ENCODE measurements at places on chromosomes 5 and 9. TPM values are rescaled to one million over a fixed set of nuclear protein-coding genes. Genes with fewer than 3 reads are reported as not detected.

Gene ANAPC2
- total RNA-seq: 56.9 TPM

Gene EPB41L4B
- 1.6 TPM for total RNA-seq

Gene FBP1
- 1.3 TPM for total RNA-seq

- H3K27me3 ChIP-seq: no peaks in the 10 kb centered on the region
- no peaks in the 10 kb centered on the region for H3K4me1 ChIP-seq
- H3K36me3 ChIP-seq: no peaks in the 10 kb centered on the region
- no peak overlapping the region for H3K4me3 ChIP-seq
- H3K27ac ChIP-seq: no peak overlapping the region
Measured at GRCh38 chr9:78566521-78566920, 269.6 kb downstream of the PSAT1 start.

GRCh38 chr5:68378204-68378820 lies 162.8 kb downstream of the PIK3R1 start:
- DNase-seq: peak; percentile 14
- peaks cover 45% of the 10 kb centered on the region for H3K4me1 ChIP-seq
- H3K4me3 ChIP-seq: no peak overlapping the region
- peaks cover 11% of the 10 kb centered on the region for H3K27me3 ChIP-seq
- H3K27ac ChIP-seq: peak overlapping the region; percentile 22

- H3K27me3 ChIP-seq: no peaks in the 10 kb centered on the region
- H3K4me3 ChIP-seq: peak overlapping the region; percentile 89
- peak overlapping the region; percentile 93 for H3K27ac ChIP-seq
- no peak for DNase-seq
- H3K36me3 ChIP-seq: peaks cover 12% of the 10 kb centered on the region
Measured at GRCh38 chr9:98075332-98075805, 18.8 kb downstream of the NANS start.

- no peaks in the 10 kb centered on the region for H3K36me3 ChIP-seq
- no peak overlapping the region for H3K27ac ChIP-seq
- H3K4me3 ChIP-seq: no peak overlapping the region
- no peak for DNase-seq
- no peaks in the 10 kb centered on the region for H3K4me1 ChIP-seq
- H3K27me3 ChIP-seq: no peaks in the 10 kb centered on the region
Measured at GRCh38 chr5:9505225-9505624, 40.6 kb downstream of the SEMA5A start.

All from activated T-cell treated with anti-CD3 and anti-CD28 coated beads, Interleukin-2, amount 50 U/mL, for 72 hours (primary cell).